ENCODE measurements at places on chromosomes 13 and 19.

DNA sequence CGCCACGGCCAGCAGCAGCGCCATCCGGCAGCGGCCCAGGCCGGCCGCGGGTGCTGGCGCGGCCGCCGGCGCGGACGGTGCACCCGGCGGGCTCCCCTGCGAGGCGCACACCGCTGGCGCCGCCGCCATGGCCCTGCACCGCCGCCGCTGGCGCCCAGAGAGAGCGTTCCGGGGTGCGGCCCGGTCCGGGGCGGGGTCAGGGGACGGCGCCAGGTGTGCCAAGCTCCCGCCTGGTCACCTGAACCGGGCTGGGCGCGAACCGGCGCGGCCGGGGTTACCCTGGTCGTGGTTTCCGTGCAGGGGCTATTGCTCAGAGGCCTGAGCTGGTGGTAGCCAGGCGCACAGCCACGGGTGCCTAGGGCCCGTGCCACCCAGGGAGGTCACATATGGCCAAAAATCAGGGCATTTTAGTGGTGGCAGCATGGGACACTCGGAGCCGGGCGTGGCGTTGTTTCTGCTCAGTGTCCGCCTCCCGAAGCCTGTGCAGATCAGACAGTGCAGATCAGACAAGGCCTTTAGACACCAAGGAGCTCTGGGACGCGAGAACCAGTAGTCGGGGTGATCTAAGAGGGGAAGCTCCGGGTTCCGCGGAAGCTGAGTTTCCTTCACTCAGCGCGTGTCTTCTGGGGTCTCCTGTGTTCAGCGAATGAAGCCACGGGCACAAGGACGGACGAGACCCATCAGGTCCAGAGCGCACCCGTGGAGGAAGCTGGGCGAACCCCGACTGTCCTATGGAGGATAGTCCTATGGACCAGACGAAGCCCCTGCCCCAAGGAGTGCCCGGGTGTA is at the start of gene TMEM238:
TSS of gene TMEM238 (minus strand) at position 162 of the 789 bp plus-strand sequence. CDS start at position 129, 33 bp downstream.
- no peak for DNase-seq

DNA sequence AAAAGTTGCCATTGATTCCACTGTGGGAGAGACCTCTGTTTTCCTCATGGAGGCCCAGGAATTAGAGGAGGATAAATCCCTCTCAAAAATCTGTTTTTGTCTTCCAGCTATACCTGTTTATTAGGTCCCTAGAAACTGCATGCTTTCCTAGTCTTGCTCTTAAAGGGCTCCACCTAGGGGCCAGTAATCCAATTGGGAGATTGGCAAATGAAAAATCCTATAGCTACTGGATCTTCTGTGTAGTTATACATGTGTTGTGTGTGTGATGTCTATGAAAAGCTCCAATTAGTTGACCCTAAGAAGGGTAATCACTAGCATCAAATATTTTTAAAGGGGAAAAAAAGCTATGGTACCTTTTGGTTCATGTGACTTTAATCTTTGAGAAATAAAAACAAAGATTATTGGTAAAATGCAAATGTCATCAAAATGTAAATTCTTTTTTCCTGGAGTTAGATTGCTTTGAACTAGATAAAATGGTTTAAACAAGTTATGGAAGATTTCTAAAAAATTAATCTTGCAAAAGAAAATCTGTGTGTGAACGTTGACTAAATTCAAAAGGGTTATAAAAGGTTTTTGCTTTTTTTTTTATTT is 63.4 kb upstream of the C1QTNF9B start:
- DNase-seq: peak; percentile 30

GRCh38 chr13:46184277-46184699 is 2.3 kb upstream of the LCP1 start:
- DNase-seq: peak; percentile 45

- DNase-seq: no peak
These were observed 93.2 kb upstream of the SERP2 start for GRCh38 chr13:44280456-44280855.

- peak; percentile 65 for DNase-seq
These were observed 19.8 kb upstream of the TCF3 start for GRCh38 chr19:1672038-1672768.

DNA sequence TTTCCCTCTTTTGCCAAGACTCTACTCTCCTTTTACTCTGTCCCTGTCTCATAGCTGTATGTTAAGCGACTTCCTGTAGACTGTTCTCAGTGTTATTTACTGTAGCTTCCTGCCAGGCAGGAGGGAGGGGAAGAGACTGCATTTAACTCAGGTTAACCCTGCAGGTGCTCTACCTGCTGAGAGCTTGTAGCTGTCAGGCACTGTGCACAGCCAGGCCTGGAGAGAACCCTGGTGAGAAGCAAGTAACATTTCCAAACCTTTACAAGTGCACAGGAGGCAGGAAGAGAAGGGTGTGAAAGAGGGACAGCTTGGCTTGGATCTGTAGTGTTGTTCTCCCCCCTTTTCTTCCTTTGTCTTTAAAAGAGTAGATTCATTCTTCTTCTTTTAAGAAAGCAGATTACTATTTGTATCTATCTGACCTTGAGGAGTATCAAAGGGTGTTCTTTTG is 167.1 kb downstream of the LMO7 start:
- DNase-seq: no peak

- peak; percentile 76 for DNase-seq
These were observed 2.5 kb downstream of the PRTN3 start for GRCh38 chr19:843180-843835.

GRCh38 chr13:34933349-34933748 is 8.7 kb upstream of the NBEA start:
- DNase-seq: no peak

GRCh38 chr13:87147076-87147475 is 524.1 kb upstream of the SLITRK5 start:
- no peak for DNase-seq

DNA sequence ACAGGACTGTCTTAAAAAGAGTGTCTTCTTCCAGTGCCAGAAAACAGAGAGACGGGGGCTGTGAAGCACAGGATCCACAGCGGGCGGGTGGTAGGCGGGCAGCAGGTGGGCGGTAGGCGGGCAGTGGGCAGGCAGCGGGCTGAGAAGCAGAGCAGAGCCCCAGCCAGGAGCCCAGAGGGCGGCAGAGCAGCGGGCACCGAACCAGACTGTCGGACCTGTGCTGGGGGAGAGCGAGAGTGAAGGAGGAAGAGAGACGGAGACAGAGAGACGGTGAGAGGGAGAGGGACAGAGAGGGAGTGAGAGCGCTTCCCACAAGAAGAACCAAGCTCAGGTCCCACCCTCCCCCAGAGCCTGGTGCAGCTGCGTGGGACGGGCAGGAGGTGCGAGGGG is 30.3 kb downstream of the RASA3 start:
- peak; percentile 0 for DNase-seq

- DNase-seq: peak; percentile 54
These were observed at the start of gene FSTL3 for GRCh38 chr19:676339-677105. Gene FSTL3, plus strand, starts transcription at chr19:676392. Its CDS starts 32 bp downstream, at chr19:676424.

DNA sequence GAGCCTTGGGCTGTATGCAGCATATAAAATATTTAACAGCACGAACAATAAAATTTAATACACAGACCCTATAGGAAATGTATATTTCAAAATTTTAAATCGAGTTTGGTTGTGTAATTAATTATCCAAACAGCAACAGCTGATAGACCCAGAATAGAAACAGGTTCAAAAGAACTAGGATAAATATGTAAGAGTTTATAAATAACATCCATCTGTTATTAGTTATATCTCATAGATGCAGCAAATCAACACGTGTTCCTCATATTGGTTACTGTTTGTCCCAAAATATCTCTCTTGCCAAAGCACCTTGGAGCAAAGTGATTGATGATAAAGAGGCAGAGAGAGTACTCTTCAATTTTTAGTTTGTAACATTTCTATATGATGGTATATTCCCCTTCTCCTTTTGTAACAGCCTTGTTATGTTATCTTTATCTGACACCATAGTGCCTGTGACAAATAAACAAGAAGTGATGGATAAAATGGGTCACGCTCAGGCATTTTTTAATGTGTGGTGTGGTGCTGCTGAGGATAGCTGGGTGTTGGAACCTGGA is 260.6 kb upstream of the NBEA start:
- DNase-seq: no peak

- DNase-seq: no peak
These were observed 37.3 kb downstream of the WDFY2 start for GRCh38 chr13:51621602-51622001.

GRCh38 chr19:7257148-7258040 is 36.8 kb downstream of the INSR start:
- no peak for DNase-seq

- DNase-seq: no peak
These were observed 437.6 kb upstream of the ARGLU1 start for GRCh38 chr13:107005577-107005976.

- DNase-seq: no peak
These were observed 76.9 kb downstream of the GADD45B start for GRCh38 chr19:2552859-2553258.

- no peak for DNase-seq
These were observed 7.9 kb downstream of the ZNF787 start for GRCh38 chr19:56113074-56113632.

- no peak for DNase-seq
These were observed 566.3 kb downstream of the LIG4 start for GRCh38 chr13:107649079-107649478.

GRCh38 chr13:78816154-78816553 is 157.2 kb upstream of the OBI1 start:
- no peak for DNase-seq

GRCh38 chr13:50745542-50746115 is 97.9 kb downstream of the DLEU7 start:
- no peak for DNase-seq

- no peak for DNase-seq
These were observed 57.6 kb upstream of the URI1 start for GRCh38 chr19:29884466-29884865.

DNA sequence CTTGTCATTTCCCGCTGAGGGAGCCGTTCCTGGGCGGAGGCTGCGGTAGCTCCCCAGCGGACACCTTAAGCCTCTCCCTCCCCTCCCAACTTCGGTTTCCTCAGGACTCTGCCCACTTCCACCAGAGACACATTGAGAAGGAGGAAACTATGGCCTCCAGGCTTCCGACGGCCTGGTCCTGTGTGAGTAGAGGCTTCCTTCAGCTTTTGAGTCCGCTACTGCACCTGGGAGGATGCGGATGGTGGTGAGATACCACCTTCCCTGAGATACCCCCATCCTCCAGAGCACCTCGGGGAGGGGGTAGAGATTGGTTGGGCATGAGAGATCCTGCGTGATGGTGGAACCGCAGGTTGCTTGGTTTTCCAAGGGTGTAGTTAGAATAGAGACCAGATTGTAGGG is 955 bp downstream of the ZNF274 start:
- DNase-seq: no peak

GRCh38 chr13:80157261-80157932 is 183.5 kb downstream of the SPRY2 start:
- no peak for DNase-seq

- no peak for DNase-seq
These were observed 30.7 kb downstream of the INSR start for GRCh38 chr19:7263521-7263920.

DNA sequence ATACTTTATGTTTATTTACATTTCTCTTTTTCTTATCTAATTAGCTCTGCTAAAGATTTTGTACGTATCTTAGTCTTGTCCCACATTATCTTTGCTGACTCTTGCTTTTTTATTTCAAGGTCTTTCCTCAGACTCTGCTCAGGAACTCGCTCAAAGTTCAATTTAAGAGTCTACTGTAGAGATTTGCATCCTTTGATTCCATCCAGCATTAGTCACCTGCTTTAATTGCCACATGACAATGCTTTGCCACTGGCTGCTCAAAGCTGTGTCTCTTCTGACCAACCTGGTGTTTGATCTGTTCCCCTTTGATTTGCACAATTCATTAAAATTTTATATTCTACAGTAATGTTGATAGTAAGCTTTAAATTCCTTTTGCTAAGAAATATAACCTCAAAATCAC is 157.9 kb upstream of the FREM2 start:
- DNase-seq: no peak

GRCh38 chr13:95704510-95704909 is 27.6 kb downstream of the DNAJC3 start:
- no peak for DNase-seq

GRCh38 chr19:47698631-47699359 is 14.4 kb upstream of the EHD2 start:
- DNase-seq: no peak

GRCh38 chr13:113917594-113918371 is 53.9 kb upstream of the GAS6 start:
- DNase-seq: no peak

GRCh38 chr13:25207291-25207810 is 35.3 kb upstream of the AMER2 start:
- no peak for DNase-seq

DNA sequence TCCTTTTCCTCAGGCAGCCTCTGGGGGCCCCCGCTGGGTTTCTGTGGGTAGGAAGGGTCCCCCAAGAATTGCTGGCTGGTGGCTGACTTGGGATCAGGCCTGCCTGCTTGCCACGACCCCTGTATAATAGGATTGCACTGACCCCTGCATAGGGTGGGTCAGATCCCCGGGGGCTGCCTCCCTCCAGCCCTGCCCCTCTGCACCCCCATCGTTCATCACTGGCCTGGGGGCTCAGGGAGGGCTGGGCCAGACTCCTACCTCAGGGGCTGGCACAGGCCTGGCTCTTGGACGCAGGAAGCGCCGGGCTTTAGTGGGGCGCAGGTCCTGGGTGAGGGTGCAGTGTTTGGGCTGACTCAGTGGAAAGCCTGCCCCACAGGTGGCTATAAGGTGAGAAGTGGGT is 10.6 kb downstream of the NDUFB7 start:
- DNase-seq: no peak

DNA sequence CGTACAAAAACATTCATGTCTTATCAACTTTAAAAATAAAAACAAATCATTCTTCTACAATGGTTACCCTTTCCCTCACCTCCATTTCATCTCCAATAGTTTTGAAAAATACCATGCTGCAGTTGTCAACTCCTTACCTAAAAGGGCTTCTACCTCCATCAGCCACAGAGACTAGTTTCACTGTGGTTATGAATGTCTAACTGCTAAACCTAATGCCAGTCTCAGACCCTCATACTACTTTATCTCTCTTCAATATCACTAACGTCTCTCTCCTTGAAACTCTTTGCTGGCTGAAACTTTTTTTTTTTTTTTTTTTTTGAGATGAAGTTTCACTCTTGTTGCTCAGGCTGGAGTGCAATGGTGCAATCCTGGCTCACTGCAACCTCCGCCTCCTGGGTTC is 27.1 kb downstream of the LNX2 start:
- no peak for DNase-seq

GRCh38 chr13:20669162-20669561 is 34.3 kb upstream of the IL17D start:
- DNase-seq: no peak

DNA sequence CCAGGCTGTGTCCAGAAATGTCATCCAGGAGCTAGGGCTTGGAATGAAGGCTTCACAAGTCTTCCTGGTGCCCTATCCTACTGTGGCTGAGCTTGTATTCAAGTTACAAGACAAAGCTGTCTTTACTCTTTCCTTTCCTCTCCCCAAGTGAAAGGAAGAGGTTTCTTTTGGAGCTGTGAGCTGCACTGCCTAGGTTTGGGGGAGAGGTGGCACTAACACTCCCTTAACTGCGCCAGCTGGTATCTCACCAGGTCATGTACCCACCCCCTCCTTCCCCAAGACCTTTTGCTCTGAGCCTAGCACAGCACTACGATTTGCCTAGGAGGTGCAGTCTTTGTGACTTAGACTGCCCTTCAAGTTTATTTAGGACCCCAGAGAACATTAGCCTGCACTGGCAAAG is 2053.6 kb upstream of the PRR20A start:
- DNase-seq: no peak
